Heart right ventricle (tissue), 16 donors: ENCODE measurements at places on chromosomes 2 and 18.
A peak's percentile ranks its signal among the peaks of the same experiment; 100 is the strongest.

DNA sequence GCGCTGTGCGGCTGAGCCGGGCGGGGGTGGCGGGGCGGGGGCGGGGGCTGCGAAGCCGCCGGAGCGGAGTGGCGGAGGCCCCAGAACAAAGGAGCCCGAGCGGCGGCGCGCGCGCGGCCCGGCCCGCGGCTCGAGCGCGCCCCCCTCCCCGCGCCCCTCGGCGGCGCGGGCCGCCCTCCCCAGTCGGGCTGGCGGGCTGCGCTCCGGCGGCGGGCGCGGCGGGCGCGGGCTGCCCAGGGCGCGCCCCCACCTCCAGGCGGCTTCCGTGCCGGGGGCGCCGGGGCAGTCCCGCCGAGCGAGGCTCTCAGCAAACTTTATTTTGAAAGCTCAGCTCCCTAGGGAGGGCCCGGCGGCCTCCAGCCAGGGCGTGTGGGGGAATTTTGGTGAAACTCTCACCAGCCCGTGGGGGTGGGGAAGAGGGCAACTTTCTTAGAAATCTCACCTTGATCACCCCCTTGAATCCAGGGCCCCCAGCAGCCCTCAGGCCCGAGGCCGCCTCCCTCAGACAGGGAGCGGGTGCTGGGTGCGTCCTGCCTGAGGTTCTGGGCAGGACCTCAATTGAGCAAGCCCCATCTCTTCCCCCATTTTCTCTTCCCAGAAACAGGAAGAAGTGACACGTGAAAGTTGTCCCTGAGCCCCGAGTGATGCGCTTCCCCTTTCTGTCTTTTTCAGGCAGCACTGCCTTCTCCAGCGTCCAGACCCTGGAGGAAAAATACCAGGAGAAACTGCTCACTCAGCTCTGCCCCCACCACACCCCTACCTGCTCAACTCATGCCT lies 786 bp downstream of the TET3 start:
- peak overlapping the region; percentile 62 for H3K4me3 ChIP-seq
- peak; percentile 65 for DNase-seq
- no peaks in the 10 kb centered on the region for H3K36me3 ChIP-seq
- no peak overlapping the region for H3K27ac ChIP-seq
- peaks cover 78% of the 10 kb centered on the region for H3K4me1 ChIP-seq

GRCh38 chr2:191869781-191870180 lies 22.9 kb upstream of the CAVIN2 start:
- no peak overlapping the region for H3K27ac ChIP-seq
- H3K4me3 ChIP-seq: no peak overlapping the region
- H3K27me3 ChIP-seq: no peaks in the 10 kb centered on the region
- H3K36me3 ChIP-seq: no peaks in the 10 kb centered on the region

GRCh38 chr2:109423556-109424359 lies 190.0 kb downstream of the SEPTIN10 start:
- DNase-seq: no peak
- H3K36me3 ChIP-seq: peaks cover 4% of the 10 kb centered on the region
- H3K27me3 ChIP-seq: no peaks in the 10 kb centered on the region
- no peaks in the 10 kb centered on the region for H3K4me1 ChIP-seq

DNA sequence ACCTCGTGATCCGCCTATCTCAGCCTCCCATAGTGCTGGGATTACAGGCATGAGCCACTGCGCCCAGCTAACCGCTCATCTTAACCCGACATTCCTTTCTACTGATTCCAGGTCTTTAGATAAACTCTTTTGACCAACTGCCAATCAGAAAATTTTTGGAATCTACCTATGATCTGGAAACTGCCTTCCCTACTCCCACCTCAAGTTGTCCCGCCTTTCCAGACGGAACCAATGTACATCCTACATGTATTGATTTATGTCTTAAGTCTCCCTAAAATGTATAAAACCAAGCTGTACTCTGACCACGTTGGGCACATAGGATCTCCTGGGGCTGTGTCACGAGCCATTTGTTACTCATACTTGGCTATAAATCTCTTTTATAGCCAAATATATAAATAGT lies 3.2 kb upstream of the NEU2 start:
- no peaks in the 10 kb centered on the region for H3K4me1 ChIP-seq
- H3K36me3 ChIP-seq: no peaks in the 10 kb centered on the region
- H3K27me3 ChIP-seq: no peaks in the 10 kb centered on the region
- H3K4me3 ChIP-seq: no peak overlapping the region
- H3K27ac ChIP-seq: no peak overlapping the region

- no peak overlapping the region for H3K27ac ChIP-seq
- no peak overlapping the region for H3K4me3 ChIP-seq
- no peaks in the 10 kb centered on the region for H3K27me3 ChIP-seq
- peaks cover 4% of the 10 kb centered on the region for H3K4me1 ChIP-seq
Measured at GRCh38 chr2:98016908-98017670, 21.3 kb upstream of the TMEM131 start.

- H3K36me3 ChIP-seq: no peaks in the 10 kb centered on the region
- no peak for DNase-seq
- H3K27ac ChIP-seq: no peak overlapping the region
- peaks cover 10% of the 10 kb centered on the region for H3K4me1 ChIP-seq
Measured at GRCh38 chr18:36661999-36662398, 166.8 kb downstream of the TPGS2 start.

GRCh38 chr2:176187899-176188773 lies at the start of gene HOXD1:
TSS of gene HOXD1 (plus strand) at chr2:176188668. CDS start at chr2:176188802, 134 bp downstream.
- no peak for DNase-seq
- no peaks in the 10 kb centered on the region for H3K36me3 ChIP-seq
- H3K27ac ChIP-seq: no peak within 1 kb of the TSS
- peaks cover 85% of the 10 kb centered on the region for H3K27me3 ChIP-seq

DNA sequence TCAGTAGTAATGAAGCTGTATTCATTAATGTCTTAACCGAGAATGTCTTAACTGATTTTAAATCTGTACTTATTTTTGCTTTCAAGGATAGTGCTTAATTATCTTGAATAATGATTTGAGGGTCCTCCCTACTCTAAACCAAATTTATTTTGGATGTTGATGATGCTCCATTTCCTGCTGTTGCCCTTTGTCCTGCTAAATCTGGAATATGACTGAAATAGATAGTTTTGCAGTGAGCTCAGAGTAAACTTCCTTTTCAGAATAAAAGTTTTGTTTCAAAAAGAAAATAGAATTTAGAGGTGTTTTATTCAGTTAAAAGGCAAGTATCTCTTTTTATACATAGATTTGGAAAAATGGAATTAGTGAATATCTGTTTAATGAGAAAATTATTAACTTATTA lies 8.1 kb downstream of the NBEAL1 start:
- peak overlapping the region; percentile 62 for H3K27ac ChIP-seq
- peaks cover 7% of the 10 kb centered on the region for H3K36me3 ChIP-seq
- no peaks in the 10 kb centered on the region for H3K27me3 ChIP-seq
- peaks cover 83% of the 10 kb centered on the region for H3K4me1 ChIP-seq
- H3K4me3 ChIP-seq: no peak overlapping the region

- no peaks in the 10 kb centered on the region for H3K36me3 ChIP-seq
- H3K27me3 ChIP-seq: no peaks in the 10 kb centered on the region
- DNase-seq: no peak
- H3K4me3 ChIP-seq: no peak overlapping the region
Measured at GRCh38 chr2:111238296-111238695, 117.6 kb downstream of the BCL2L11 start.

- no peak for DNase-seq
- H3K4me3 ChIP-seq: no peak overlapping the region
- H3K27me3 ChIP-seq: no peaks in the 10 kb centered on the region
- H3K27ac ChIP-seq: no peak overlapping the region
- H3K36me3 ChIP-seq: no peaks in the 10 kb centered on the region
Measured at GRCh38 chr2:7886666-7887065, 795.2 kb upstream of the ID2 start.

DNA sequence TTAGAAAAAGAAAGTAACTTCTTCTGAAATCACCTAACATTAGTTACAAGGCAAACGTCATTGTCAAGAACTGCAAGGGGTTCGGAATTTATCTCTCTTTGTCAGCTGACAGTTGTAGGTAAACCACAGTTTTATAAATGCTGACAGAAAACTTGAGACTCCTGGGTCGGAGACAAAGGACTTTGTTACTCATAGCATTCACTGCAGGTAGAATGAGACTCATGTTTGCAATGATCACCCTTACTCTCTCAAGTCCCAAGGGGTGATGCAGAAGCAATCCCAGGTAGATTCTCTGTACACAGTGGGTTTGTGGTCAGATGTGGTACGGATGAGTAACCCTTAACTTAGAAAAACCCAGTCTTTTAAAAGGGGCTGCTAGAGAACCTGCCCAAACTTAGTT lies 757.8 kb downstream of the TRIB2 start:
- H3K4me1 ChIP-seq: no peaks in the 10 kb centered on the region
- H3K27ac ChIP-seq: no peak overlapping the region
- no peak for DNase-seq

- H3K27ac ChIP-seq: no peak overlapping the region
- no peaks in the 10 kb centered on the region for H3K27me3 ChIP-seq
- DNase-seq: no peak
- no peak overlapping the region for H3K4me3 ChIP-seq
- H3K4me1 ChIP-seq: no peaks in the 10 kb centered on the region
Measured at GRCh38 chr2:161905389-161906046, 168.5 kb downstream of the DPP4 start.

- no peak for DNase-seq
- no peaks in the 10 kb centered on the region for H3K36me3 ChIP-seq
- H3K27ac ChIP-seq: no peak overlapping the region
- no peaks in the 10 kb centered on the region for H3K27me3 ChIP-seq
Measured at GRCh38 chr2:3299703-3300102, 77.9 kb downstream of the EIPR1 start.

- no peak overlapping the region for H3K4me3 ChIP-seq
- no peaks in the 10 kb centered on the region for H3K36me3 ChIP-seq
- peaks cover 6% of the 10 kb centered on the region for H3K27me3 ChIP-seq
- H3K4me1 ChIP-seq: no peaks in the 10 kb centered on the region
Measured at GRCh38 chr18:41921770-41922169, 33.3 kb upstream of the PIK3C3 start.

DNA sequence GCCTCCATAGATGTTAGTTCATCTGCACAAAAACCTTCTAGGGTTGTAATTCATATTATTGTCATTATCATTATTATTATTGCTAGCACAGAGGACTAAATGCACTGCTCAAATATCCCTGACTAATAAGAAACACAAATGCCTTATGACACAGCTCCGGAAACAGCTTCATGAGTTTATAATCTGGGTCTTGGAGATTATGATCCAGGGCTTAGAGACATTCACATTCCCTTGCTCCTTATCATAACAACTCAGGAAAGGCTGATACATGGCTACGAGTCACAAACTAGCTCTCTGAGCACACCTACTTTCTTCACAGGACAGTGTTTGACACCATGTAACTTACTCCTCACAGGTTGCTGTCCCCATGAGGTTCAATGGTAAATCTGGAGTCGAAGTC lies 102.2 kb upstream of the TTC39C start:
- H3K36me3 ChIP-seq: peaks cover 13% of the 10 kb centered on the region
- no peak for DNase-seq
- H3K27me3 ChIP-seq: no peaks in the 10 kb centered on the region
- no peaks in the 10 kb centered on the region for H3K4me1 ChIP-seq
- H3K27ac ChIP-seq: no peak overlapping the region
- H3K4me3 ChIP-seq: no peak overlapping the region

- DNase-seq: no peak
- peak overlapping the region; percentile 100 for H3K27ac ChIP-seq
- H3K36me3 ChIP-seq: peaks cover 4% of the 10 kb centered on the region
Measured at GRCh38 chr2:70084973-70085710, 2.1 kb upstream of the PCBP1 start.

DNA sequence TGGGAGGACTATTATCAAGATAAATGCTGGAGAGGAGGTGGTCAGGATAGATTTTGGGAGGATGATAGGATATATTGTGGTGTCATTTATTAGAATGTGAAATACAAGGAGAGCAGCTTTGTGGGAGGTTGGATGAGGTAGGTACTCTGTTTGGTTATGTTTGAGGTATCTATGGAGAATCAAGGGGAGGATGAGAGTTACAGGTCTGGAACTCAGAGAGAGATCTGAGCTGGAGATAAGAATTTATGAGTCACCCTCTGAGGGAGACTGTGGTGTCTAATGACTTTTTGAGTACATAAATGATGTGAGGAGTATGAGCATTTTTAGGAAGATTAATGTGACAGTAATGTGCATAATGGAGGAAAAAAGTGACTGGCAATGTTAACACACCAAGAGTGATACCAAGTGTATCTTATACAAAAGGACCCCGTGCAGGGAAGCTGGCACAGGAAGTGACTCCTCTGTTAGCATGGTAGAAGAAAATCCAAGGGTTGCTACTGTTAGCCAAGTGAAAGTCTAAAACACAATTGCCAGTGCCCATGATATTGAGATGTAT lies 48.2 kb downstream of the CRIM1 start:
- H3K4me1 ChIP-seq: peaks cover 22% of the 10 kb centered on the region
- no peak overlapping the region for H3K4me3 ChIP-seq
- peak overlapping the region; percentile 6 for H3K27ac ChIP-seq
- H3K36me3 ChIP-seq: no peaks in the 10 kb centered on the region

GRCh38 chr18:75937306-75937705 lies 509.8 kb upstream of the SMIM21 start:
- H3K4me3 ChIP-seq: no peak overlapping the region
- no peak overlapping the region for H3K27ac ChIP-seq
- H3K36me3 ChIP-seq: no peaks in the 10 kb centered on the region
- no peak for DNase-seq
- H3K27me3 ChIP-seq: no peaks in the 10 kb centered on the region

- H3K27ac ChIP-seq: no peak overlapping the region
- no peaks in the 10 kb centered on the region for H3K27me3 ChIP-seq
- H3K4me1 ChIP-seq: peaks cover 3% of the 10 kb centered on the region
- H3K36me3 ChIP-seq: no peaks in the 10 kb centered on the region
- H3K4me3 ChIP-seq: no peak overlapping the region
- no peak for DNase-seq
Measured at GRCh38 chr2:8598295-8599165, 83.3 kb upstream of the ID2 start.

- no peak for DNase-seq
- no peaks in the 10 kb centered on the region for H3K27me3 ChIP-seq
- no peaks in the 10 kb centered on the region for H3K36me3 ChIP-seq
- no peak overlapping the region for H3K4me3 ChIP-seq
- H3K27ac ChIP-seq: no peak overlapping the region
Measured at GRCh38 chr2:215982465-215982875, 30.9 kb downstream of the MREG start.

GRCh38 chr2:40725950-40726349 lies 274.1 kb upstream of the SLC8A1 start:
- H3K4me1 ChIP-seq: no peaks in the 10 kb centered on the region
- no peaks in the 10 kb centered on the region for H3K36me3 ChIP-seq
- no peak for DNase-seq

DNA sequence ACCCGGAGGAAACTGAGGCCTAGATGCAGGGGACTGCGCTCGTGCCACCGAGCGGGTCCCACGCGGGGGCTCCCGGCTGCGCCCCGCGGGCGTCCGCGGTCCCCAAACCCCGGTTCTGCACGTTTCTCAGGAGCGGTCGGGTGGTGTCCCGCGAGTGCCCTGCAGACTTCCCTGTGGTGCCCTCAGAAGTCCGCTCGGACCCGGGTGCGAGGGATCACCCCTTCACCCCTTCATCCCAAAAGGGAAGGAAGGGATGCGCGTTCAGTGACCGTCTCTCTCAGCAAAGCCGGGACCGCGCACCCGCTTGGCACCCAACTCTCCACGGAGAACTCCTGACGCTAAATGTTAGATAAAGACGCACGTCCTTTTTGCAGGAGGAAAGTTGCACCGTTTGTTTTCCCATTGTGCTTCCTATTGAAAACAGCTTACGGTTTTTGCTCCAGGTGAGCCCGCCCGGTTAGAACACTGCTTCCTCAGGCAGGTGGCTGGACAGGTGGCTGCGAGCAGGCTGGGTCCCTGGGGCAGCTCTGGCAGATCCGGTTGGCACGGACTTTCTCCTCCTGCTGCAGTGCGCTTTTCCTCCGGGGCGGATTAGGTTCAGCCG lies 779 bp downstream of the DGKD start:
- peak overlapping the region; percentile 72 for H3K4me3 ChIP-seq
- DNase-seq: peak; percentile 33
- peaks cover 44% of the 10 kb centered on the region for H3K4me1 ChIP-seq
- H3K27me3 ChIP-seq: no peaks in the 10 kb centered on the region
